ENCODE measurements at places on chromosomes 2 and 18.
A peak's percentile ranks its signal among the peaks of the same experiment; 100 is the strongest.

GRCh38 chr2:66733364-66733999 lies 298.6 kb downstream of the MEIS1 start:
- DNase-seq, result no peak

DNA sequence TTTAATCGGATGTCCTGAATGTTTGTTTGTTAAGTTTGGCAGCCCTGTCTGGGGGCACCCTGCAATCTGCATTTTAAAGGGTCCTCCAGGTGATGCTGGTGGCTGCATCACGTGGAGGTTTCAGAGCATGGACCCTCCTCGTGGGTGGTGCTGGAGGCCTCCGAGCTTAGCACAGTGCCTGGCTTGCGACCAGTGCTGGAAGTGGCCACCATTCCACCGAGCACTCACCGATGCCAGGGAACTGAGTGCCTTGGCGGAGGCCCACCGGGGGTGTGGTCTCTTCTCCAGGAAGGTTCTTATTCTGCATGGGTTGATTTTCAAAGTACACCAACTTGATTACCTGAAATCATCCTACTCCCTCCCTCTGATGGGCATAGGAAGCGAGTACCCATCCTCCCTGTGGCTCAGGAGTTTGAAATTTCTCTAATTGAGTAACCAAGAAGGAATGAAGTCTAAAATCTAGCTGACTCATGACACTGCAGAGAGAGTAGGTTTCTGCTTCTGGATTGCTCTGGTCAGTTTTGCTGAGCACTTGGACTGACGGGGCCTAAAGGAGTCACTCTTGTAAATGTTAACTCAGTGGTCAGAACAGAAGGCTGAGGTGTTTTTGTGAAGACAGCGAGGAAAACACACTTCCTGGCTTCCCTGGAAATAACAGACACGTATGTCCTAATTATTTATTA lies 58.1 kb upstream of the SLC66A3 start:
- peak; percentile 63 for DNase-seq

GRCh38 chr18:63263444-63263843 lies 56.1 kb downstream of the BCL2 start:
- no peak for DNase-seq

DNA sequence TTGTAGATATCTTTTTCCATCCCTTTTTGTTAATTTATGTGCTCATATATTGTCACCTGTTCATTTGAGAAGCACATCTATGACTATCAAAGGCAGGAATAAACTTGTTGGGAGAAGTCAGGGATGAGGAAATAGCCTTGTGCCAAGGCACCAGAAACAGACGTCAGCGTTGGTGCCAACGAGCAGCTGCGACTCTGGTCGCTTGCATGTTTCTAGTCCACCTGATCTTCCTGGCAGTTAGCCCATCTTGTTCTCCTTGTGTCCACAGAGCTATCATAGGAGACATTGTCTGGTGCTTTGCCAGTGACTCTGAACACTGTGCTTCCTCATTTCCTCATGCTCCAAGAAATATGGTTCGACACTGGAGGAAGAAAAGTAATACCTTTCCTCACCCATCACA lies 374.4 kb downstream of the PTPRM start:
- no peak for DNase-seq

- peak; percentile 49 for DNase-seq
These were observed 105.4 kb upstream of the MAP4K3 start for GRCh38 chr2:39542523-39542922.

DNA sequence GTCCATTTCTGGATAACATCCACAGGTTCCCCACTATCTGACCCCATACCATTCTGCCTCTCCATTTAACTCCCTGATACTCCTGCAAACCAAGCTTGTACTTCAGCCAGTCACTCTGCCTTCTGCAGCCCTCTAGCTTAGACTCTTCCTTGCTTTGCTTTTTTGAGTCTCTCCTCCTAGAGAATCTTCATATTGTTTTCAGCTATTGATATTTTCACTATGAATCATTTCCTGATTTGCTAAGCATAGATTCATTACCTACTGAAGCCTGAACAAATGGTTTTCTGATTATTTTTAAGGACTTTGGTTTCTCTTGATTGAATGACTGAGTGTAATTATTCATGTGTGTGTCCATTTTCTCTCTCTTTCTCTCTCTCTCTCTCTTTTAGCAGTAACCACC lies 2102.3 kb upstream of the CELF4 start:
- no peak for DNase-seq

DNA sequence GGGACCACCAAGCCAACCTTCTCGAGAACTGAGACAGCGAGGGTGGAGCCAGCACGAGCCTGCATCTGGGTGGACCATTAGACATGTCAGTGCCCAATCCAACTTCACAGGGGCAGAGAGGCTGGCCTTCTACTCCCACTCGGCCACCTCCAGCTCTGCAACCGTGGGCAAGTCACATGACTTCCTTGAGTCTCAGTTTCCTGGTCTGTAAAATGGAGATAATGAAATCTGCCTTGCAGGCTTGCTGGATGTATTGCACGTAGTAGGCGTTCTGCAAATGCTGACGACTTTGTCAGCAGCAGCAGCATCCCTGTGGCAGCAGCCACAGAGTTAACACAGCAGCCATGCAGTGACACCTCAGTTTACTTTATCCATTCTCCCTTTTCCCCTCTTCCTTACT lies 208.9 kb downstream of the GLI2 start:
- DNase-seq, result no peak

- DNase-seq, result peak; percentile 86
These were observed 165.9 kb upstream of the PGAP1 start for GRCh38 chr2:197092431-197092830.

GRCh38 chr2:110836671-110837070 lies 104.3 kb downstream of the ACOXL start:
- DNase-seq, result no peak

DNA sequence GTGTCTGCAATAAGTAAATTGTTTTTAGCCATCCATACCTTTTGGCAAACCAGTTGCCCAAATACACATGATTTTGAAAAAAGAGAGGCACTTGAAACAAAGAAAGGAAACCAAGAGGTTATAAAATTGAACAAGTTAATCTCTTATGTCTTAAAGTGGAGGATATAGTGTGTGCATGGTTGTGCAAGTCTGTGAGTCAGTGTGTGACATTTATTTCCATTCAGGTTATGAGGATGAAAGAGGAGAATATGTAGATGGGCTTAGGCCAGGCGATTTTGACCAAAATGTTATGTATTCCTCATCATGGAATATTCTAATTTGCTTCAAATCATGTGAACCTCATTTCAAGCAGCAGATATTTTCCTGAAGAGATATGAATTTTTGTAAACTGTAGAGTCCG lies 123.3 kb downstream of the SETBP1 start:
- peak; percentile 42 for DNase-seq

GRCh38 chr2:191818725-191819350 lies 28.1 kb downstream of the CAVIN2 start:
- DNase-seq, result no peak

DNA sequence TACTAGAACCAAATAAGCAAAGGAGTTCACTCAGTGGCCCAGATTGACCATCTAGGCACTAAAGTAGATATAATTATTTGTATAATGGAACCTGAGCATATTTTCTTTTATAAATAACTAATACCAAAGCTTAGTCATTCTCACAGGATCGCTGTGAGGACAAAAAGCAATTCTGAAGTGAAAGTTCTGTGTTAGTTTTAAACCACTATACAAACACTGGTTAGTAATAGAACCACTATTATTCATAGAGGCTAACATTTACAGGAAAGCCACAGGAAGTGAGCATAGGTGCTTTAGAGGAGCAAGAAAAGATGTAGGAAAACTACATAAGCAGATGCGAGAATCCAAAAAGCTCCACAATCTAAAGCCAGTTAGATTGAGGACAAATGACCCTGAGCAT lies 364.7 kb downstream of the XIRP2 start:
- DNase-seq, result no peak

- DNase-seq, result no peak
These were observed 158.9 kb downstream of the RHBDD1 start for GRCh38 chr2:226994775-226995174.
